ENCODE measurements at places on chromosomes 2 and 18.

DNA sequence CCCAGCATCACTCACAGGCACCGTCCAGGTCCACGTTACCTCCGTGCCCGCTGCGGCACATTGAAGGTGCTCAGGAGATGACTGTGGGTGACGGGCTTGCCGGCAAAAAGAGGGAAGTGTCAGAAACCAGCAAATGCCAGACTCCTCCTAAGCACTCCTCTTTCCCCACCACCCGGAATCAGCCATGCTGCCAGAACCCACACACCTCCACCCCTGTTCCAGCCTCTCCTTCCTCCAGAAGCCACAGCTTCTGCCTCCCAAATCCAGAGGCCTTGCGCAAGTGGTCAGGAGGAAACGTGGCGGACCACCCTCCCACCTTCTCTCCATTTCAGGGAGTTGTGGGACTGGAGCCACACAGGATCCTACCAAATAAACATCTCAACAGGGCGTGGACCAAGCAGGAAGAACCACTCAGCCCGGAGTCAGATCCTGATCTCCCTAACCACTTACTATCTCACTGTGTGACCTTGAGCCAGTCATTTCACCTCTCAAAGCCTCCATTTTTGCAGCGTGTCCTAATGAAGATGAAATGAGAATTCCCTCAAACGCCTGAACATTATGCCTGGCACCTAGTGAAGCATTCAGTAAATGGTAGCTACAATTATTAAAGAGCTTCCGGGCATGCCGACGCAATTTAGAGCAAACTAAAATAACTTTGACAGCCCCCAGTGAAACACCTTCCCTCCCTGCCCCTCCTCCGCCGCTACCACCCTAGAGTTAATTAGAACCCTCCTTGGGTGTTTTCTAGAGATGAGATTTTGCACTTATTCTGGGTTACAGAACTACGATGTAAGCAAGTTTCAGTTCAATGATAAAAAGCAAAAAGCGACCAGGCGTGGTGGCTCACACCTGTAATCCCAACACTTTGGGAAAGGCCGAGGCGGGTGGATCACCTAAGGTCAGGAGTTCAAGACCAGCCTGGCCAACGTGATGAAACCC, 32.9 kb downstream of the SMAD7 start:
- DNase-seq, result no peak

DNA sequence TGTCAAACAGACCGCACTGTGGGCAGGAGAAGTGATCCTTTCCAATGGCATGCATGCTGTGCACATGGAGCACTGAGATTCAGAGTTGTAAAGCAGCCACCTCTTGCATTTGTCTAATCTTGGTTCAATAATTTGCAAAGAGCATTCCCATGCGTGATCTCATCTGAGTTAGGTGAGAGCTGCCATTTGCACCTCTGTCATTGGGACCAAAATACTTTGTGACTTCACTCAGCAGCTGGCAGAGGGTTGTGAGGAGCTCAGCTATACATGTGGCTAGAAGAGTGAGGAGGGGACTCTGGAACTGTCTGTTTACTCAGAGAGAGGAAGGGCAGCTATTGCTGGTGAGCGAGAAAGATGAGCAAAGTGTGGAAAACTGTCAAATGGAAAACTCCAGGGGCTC, 265.1 kb upstream of the TNP1 start:
- DNase-seq, result no peak

GRCh38 chr2:152303951-152304350, 31.0 kb upstream of the FMNL2 start:
- DNase-seq, result no peak

- DNase-seq, result no peak
Observed at GRCh38 chr18:62938006-62938405, 222.7 kb downstream of the PHLPP1 start.

DNA sequence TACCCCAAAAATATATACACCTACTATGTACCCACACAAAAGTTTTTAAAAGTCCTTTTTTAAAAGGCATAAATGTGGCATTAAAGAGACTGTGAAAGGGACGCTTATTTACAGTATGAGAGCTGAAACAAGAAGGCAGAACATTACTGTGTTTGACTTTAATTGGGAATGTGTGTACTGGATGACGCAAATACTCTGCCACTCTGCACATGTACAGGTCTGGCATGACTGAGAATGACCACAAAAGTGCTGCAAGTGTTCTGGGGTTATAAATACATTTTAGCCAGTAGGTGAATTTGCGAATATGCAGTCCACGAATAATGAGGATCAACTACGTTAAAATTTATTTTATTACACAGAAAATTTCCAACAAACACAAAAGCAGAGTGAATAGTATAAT, 11.4 kb downstream of the DARS1 start:
- no peak for DNase-seq

- DNase-seq, result no peak
Observed at GRCh38 chr2:9652898-9653479, 22.2 kb upstream of the YWHAQ start.

DNA sequence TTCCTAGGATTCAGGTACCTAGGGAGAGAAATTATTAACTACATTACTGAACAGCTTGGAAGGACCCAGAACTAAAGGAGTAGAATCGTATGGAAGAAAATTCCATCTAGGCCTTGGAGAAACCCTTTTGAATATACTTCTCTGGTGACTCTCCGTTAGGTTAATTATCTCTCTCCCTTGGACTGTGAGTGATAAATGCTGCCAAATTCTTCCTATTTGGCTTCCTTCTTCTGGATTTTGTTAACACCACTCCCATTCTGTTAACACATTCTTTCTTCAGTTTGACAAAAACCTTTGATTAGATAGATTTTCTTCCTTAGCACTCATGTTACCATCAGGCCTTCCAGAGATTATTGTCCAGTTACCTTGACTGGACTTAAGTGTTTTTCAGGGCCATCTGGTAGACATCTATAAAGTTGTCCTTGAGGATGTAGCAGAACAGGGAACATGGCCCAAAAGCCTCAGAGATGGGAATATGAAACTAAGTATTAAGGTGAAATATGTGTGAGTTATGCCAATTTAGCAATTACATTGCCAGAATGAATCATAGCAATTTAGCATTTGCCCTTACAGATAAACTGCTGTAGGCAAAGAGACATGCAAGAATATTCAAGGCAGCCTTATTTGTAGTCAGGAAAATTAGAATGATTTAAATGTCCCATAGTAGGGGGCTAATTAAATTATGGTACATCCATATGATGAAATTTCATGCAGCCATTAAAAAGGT, 6.7 kb downstream of the CYP27A1 start:
- DNase-seq, result no peak

DNA sequence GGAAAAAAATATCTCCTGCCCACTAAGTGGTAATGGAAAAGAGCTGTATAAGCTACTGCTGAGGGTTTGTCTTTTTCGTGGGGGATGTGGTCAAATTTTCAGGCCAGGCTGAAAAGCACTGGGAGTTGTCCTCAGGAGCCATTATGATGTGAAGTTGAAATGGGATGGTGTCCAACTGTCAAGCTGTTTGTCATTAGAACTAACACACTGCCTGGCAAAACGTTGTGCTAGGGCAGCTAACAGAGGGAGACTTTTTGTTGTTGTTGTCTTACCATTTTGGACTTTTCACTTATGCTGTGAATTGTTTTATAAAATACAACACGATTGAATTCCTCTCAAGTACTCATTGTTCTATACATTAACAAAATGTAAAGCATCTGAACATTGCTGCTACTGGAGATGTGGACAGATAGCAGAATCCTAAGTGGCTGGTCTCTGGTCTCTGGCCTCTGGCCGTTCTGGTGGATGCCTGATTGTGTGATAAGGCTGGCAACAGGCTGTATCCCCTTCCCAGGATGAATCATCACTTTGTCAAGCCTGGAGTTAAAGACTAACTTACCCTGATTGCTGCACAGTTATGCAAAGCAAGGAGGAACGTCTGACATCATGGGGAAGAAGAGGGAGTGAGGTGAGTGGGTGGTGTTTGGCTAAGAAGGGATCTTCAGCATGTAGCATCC, 2.3 kb downstream of the MYO1B start:
- DNase-seq, result no peak

GRCh38 chr2:227877421-227878310, 6.2 kb downstream of the DAW1 start:
- DNase-seq, result no peak

DNA sequence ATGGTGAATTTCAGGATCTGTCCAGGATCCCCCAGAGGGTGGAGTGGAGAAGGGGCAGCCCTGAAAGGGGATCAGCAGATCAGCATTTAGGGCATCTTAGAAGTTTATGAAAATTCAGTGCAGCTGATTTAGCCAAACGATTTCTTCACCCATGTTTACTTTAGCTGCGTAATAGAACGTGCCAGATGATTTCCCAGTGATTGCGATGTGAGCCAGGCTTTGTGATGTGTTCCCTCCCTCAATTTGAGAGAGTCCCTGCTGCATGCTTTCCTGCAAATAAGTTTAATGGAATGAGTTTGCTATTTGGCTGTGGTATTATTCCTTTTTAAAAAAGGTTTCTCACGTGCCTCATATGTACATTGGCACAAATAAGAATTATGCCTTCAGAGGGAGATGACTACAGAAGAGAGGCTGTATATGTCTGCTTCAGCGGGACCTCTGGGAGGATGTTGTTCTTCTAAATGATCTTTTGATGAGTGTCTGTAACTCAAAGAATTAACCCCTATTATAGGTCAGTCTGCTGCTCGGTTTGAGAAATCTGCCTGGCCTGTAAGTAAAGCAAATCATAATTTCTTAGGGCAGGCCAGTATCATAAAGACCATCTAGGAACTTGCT, 111.9 kb downstream of the MRO start:
- no peak for DNase-seq

- DNase-seq, result peak; percentile 45
Observed at GRCh38 chr2:131105950-131106801, 1.0 kb downstream of the PLEKHB2 start.
